ENCODE measurements at places on chromosomes 6 and 20.

- DNase-seq, result no peak
Observed at GRCh38 chr6:161761966-161762365, 488.1 kb upstream of the AGPAT4 start.

DNA sequence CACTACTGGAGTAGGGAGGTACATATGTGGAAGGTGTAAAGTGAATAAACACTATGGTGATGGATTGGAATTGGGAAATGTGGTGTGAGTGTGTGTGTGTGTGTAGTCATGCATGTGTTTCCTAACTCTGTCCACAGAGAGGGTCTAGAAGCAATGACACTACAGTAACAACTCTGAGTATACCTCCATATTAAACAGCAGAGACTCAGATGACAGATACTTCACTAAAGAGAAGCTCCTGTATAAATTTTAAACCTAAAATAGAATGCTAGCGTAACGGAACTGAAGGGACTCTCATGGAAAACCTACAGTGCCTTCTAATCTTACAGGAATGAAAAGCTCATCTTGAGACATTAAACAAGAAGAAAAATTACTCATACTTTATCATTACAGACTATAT lies 150.5 kb downstream of the SLC16A10 start:
- DNase-seq, result no peak

DNA sequence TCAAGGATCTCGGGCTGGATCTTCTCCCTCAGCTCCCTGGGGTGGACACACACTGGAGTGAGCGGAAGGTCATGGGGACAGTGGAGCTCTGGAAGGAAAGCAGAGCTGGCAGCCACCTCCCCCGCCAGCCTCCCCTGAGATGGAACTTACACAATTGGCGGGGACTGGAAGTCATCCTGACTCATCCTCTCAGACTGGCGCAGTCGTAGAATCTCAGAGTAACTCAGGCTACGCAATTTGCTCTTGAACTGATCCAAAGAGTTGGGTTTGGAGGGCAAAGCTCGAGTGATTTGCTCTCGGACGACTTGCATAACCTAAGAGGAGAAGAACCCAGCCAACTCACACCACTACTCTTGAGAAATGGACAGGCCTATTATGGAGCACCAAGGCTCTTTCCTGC lies 34.8 kb downstream of the ELMO2 start:
- DNase-seq, result no peak

- no peak for DNase-seq
Observed at GRCh38 chr20:3403741-3404140, 3.7 kb downstream of the DNAAF9 start.

GRCh38 chr6:45608252-45608913 lies 230.6 kb upstream of the SUPT3H start:
- no peak for DNase-seq

DNA sequence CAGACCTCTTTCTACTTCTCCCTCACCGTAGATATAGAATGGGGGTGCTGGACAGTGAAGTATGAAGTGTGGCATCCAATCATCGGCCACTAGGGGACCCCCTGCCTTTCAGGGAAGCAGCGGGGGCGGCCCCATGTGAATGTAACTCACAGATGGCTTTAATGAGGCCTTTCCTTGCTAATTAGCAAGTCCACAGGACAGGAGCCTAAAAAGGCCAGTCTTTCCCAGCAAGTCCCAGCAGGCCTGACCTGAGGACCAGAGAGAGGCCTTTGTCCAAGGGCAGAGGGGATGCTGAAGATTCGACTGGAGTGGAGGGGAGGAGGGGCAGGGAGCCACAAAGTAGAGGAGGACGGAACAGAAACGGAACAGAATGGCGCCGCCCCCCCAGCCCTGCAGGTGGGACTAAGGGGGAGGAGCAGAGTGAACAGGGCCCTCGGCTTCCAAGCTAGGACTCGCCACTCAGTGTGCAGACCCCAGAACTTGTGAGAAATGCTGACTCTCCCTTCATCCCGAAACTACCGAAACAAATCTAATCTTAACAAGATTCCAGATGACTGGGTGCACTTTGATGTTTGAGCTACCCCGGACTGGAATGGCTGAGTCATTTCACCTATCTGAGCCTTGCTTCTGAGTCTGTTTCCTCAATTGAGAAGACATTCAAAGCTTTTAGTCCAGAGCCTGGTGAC lies 5.8 kb downstream of the C6orf132 start:
- no peak for DNase-seq

DNA sequence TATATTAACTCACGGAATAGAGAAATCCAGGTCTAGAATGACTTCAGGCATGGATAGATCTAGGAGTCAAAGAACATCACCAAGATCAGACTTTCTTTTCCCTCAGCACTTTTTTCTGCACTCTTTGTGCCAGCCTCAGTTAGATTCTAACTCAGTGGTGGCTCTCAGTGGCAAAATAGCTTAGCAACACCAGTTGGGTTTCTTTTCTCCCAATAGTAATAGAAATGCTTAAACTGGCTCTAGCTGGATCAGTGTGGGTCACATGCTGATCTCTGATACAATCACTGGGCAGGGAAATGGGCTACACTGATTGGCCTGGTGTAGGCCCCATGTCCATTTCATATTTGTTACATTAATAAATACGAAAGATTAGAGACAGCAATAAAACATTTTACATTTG lies 44.2 kb upstream of the ARFGEF2 start:
- no peak for DNase-seq

Data from NCI-H2107 (cell line).